Fibroblast of the conjunctiva (primary cell): ENCODE measurements at places on chromosomes 3 and 15.

- DNase-seq: no peak
Measured at GRCh38 chr3:147425388-147425850, 16.3 kb downstream of the ZIC1 start.

DNA sequence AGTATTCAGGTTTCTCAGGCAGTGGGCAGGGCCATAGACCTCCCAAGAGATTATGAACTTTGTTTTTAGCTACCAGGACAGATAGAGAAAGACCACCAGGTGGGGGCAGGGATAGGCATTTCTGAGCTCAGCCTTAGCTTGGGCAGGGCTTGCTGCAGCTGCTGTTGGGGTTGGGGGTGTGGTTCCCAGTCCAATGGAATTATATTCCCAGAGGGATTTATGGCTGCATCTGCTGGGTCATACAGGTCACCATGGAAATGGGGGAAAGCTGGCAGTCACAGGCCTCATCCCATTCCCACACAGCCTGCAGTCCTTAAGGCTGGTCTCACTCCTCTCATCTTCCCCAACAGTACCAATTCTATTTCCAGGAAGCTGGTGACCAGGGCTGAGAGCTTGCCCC is 144.6 kb upstream of the ZPLD1 start:
- DNase-seq: no peak

GRCh38 chr3:134372396-134373270 is 1.6 kb downstream of the AMOTL2 start:
- DNase-seq: no peak

DNA sequence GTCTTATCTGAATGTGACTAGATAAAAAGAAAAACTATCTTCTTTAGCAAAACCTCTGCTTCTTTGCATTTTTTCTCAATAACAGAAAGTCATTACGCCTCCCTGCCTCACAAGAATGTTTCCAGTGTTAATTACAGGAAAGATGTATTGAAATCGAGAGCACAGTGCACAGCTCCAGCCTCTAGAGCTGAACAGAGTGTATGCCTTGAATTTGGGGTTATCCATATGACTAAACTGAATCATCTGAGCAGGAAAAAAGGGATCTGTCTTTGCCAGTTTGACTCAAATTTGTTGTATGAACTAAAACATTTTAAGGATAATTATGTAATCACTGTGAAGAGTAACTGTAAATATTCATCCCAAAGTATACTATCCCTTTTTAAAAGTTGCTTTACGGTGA is 149.1 kb upstream of the CGNL1 start:
- DNase-seq: no peak

- DNase-seq: no peak
Measured at GRCh38 chr15:86021281-86022264, 58.1 kb upstream of the AGBL1 start.

GRCh38 chr3:188937389-188937788 is 234.4 kb upstream of the TPRG1 start:
- no peak for DNase-seq

GRCh38 chr3:114496021-114496434 is 202.2 kb downstream of the TIGIT start:
- no peak for DNase-seq

GRCh38 chr3:5580826-5581225 is 393.3 kb downstream of the EDEM1 start:
- no peak for DNase-seq

DNA sequence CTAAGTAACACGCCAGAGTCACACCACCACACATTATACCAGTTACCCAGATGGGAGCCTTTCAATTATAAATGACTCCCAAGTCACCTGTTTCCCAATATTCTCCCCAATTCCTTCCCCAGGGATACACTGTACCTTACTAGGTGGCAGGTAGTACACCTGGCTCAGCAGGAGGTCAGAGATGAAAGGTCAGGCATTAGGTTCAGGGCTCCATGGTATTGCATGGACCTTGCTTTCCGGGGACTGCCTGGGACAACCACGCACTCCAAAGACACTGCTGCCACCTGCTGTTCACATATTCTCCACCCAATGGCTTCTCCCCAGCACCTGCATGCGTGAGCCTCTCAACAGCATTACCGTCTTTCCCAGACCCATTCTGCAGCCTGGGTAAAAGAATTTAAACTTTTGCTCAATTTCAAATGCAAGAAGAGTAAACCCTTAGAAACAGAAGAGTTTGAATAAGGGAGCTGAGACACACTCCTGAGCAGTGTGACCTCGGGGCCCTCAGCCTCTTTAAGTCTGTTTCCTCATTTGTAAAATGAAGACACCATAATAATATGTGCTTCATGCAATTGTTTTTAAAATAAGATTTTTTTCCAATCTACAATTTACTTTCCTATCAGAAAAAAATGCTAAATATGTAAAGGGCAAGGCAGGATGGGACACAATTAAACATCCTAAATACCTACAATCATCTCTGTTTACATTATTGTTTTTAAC is 28.0 kb upstream of the LACTB start:
- DNase-seq: peak; percentile 56

- DNase-seq: peak; percentile 13
Measured at GRCh38 chr3:179027326-179027900, 44.2 kb downstream of the ZMAT3 start.

GRCh38 chr15:70248116-70249025 is 150.7 kb upstream of the TLE3 start:
- DNase-seq: no peak

DNA sequence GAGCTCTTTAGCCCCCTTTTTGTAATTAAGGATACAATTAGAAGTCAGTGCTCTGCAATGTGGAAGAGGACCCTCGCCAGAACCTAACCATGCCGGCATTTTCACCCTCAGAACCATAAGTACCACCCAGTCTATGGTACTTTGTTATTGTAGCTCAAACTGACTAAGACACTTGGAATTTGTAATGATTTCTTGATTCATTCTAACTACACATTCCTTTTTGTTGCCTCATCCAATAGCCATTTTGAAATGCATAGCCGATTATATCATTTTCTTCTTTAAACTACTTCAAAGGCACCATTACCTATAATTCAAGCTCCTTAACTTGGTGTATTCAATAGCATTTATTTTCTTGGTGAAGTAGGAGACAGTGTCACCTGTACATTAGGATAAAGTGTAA is 61.4 kb downstream of the GLB1 start:
- peak; percentile 13 for DNase-seq

DNA sequence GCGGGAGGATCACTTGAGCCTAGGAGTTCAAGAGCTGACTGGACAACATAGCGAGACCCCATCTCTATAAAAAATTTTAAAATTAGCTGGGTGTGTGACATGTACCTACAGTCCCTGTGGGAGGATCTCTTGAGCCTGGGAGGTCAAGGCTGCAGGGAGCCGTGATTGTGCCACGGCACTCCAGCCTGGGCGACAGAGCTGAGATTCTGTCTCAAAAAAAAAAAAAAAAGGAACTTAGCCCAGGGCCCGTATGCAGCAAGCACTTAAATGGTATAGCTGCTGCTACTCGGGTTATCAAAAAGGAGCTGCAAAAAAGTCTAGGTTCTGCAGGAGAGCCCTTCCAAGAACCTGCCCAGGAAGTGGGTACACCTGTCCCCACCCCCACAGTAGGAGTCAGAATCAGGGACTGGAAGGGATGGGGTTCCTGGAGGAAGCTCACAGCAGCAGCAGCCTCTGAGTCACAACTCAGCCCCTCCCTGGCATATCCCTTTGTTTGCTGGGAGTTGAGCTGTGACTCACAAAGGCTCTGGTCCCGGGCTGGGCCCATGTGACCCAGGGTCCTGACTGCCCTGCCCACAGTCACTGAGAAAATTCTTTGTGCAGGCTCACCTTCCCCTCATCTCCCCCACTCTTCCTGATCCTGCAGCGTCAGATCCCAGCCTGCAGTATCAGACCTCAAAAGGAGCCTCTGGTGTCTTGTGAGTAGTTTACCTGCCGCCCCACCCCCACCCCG is at the start of gene SPATA12:
SPATA12 (plus strand) TSS at position 576 of the 733 bp plus-strand sequence. CDS start 13,031 bp downstream, outside the sequence.
- peak; percentile 68 for DNase-seq

DNA sequence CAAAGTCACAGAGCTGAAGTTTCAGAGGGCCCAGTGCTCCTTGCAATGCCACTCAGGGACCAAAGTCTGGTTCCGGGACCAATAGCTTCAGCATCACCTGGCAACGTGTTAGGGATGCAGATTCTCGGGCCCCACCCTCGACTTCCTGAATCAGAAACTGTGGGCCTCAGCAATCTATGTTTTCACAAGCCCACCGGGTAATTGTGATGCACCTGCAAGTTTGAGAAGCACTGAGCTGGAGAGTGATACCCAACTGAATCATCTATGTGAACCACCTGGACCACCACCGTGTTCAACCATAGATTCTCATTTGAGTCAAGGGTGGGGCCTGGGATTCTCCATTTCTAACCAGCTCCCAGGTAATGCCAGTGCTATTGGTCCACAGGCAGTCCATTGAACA is 55.7 kb downstream of the CORO2B start:
- DNase-seq: no peak

GRCh38 chr3:188006726-188007393 is 147.1 kb upstream of the LPP start:
- no peak for DNase-seq

DNA sequence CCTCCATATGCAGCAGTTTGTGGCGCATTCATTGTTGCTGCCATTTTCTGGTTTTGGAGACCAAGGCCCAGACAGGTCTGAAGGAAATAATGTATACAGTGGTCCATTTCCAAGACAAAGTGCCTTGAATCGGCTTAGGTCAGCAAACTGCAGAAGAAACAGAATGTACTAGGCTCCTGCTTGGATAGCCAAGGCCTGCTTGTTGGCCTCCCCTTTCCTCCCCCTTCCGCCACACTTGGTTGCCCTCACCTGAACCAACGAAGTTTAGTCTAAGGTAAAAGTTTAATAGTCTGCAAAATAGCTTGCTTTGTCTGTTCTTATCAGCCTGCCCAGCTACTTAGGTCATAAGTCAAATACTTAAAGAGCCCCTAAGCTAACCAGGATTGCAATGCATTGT is 12.0 kb upstream of the RTP3 start:
- no peak for DNase-seq
